Fibroblast of skin of right quadriceps (primary cell): ENCODE measurements at places on chromosomes 11 and 22.
A peak's percentile ranks its signal among the peaks of the same experiment; 100 is the strongest.

DNA sequence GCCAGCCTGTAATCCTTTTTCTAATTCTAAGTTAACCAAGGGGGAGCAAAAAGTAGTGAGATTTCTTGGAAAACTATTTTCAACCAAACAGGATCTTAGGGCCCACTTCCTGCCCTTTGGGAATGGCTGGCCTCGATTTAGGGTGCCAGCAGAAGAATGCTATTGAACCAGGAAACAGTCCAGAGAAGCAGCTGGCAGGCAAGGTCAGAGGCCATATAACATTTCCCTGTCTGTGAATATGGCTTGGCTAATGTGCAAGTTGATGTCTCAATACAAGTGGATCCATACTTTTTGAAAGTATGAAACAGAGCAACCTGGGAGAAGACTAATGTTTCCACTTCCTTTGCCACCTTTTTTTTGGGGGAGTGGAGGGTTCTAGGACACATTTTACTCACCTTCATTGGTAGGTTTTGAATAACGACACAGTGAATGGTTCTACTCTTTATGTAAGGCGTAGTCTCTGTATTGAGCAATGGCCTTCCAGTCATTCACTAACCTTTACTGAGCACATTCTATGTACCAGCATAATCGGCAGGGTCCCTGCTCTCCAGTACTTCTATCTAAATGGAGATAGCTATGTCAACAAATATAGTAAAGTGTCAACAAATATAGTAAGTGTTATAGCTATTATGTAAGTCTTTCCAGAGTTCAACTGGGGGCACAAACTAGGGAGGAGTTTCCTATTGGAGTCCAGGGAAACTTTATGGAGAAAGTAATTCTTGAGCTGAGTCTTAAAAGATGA is 34.2 kb upstream of the RRM1 start:
- DNase-seq, result no peak

- DNase-seq, result no peak
Observed at GRCh38 chr11:77530879-77531278, 57.0 kb upstream of the PAK1 start.

DNA sequence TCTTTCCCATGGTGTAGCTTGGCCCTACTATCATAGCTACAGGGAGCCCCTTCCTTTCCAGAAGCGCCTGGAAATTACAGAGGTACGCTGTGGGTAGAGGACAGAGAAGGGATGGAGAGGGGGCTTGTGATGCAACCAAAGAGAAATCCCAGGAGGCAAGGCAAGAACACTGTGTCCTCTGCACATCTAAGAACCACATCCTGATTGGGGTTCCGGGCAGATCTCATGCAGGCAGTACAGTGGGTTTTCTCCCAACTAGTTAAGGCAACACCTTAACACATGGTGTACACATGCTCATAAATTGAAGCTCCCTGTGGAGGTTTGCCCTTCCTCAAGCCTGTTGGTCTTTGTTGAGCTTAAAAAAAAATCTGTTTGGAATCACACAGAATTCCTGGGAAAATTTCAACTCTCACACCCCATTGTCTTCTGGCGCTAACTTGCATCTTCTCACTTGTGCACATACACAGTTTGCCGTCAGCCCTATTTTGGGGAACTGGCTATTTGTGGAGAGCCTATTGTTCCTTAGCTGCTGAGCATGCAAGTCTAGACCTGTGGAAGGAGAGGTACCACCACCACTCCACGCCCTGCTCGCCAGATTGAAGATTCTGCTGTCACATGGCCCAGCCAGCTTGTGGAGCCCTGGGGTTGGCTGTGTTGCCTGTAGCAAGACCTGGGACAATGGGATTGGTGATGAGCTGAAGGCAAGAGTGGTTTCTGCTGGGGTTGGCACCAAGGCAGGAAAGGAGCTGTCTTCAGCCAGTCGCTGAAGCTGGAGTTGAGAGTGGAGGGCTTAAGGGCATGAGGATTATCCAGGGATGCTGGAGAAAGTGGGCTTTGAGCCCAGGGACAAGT is 52.4 kb downstream of the ALX4 start:
- no peak for DNase-seq

- DNase-seq, result no peak
Observed at GRCh38 chr22:26170795-26171580, 1.7 kb downstream of the SEZ6L start.

GRCh38 chr11:126418887-126419286 is 63.4 kb downstream of the ST3GAL4 start:
- DNase-seq, result no peak

GRCh38 chr11:16809886-16810668 is 71.6 kb downstream of the C11orf58 start:
- peak; percentile 30 for DNase-seq

DNA sequence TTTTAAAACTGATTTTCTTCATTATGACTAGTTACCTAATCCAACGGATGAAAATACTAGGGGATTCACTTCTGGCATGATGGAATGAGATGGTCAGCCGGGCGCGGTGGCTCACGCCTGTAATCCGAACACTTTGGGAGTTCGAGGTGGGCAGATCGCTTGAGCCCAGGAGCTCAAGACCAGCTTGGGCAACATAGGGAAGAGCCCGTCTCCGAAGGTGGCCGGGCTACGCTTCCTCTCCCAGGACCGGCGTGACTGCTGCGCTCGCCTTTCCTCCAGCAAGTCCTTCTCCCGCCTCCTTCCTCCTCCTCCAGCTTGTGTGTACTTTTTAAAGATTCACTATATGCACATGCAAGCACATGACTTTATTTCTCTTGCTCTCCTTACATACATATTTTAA is 505.4 kb upstream of the CCDC90B start:
- no peak for DNase-seq

DNA sequence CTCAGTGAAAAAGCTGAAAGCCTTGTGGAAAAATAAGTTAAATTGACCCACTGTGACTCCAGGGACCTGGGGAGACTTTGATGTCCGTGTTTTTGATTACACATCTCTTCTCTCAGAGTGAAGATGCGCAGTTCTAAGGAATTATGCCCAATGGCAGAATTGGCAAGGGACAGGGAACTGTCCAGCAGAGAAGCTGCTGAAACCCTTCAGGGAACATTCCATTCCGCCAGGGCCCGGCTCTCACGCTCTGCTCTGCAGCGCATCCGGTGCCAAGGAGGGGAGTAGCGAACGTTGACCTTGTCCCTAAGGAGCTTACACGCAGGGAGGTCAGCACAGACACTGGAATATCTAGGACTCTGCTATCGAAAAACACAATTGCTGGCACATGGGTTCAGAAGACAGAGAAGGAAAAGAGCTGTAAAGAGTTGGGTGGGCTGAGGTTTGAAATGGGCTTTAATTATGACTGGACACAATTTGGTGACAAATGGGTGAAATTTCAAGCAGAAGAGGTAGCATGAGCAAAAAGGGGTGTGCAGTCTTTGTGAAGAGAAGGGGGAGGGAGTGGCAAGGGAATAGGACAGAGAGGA is 64.5 kb upstream of the B3GAT1 start:
- DNase-seq, result no peak

DNA sequence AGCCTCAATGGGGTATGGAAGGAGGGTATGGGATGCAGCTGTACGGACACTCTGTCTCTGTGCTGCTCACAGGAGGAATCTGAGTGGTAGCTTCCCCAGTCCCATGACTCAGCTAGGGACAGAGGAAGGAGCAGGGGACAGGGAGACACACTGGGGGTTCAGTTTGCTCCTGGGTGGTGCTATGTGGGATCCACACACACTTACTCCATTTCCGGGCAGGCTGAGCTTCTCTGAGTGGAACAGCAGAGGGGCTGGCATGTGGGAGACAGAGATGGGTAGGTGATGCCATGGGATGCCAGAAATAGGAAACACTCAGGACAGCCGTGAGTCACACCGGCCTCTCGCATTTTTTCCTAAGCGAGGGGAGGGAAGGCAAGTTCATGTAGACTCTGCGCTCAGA is 59.2 kb upstream of the KIRREL3 start:
- peak; percentile 22 for DNase-seq

- DNase-seq, result peak; percentile 60
Observed at GRCh38 chr11:128179039-128179438, 408.3 kb downstream of the ETS1 start.

DNA sequence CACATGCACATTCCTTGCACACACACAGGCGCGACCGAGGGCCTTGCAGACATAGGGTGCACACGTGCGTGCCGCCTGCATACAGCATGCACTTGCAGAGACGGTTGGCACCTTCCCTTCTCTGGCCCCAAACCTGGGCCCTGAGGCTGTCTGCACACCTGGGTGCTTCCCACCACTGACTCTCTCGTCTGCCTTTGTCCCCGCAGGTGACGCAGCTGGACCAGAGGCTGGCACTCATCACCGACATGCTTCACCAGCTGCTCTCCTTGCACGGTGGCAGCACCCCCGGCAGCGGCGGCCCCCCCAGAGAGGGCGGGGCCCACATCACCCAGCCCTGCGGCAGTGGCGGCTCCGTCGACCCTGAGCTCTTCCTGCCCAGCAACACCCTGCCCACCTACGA is 38.0 kb downstream of the CDKN1C start:
- DNase-seq, result no peak

DNA sequence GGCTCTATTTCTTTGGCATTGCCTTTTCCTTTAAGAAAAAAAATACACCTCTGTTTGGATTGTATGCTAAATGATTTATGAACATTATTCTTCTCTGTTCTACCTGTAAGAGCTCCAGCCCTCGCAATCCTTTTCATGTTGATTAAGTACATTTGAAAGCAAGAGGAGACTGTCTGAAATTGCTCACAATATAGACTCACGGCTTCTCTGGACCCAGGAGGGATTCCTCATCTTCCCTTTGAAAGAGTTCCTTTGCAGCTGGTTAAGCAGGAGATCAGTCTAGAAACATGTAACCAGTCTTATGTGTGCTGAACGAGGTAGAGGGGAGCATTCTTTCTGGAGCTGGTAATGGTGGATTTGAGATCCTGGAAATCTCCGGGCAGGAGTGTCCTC is 47.4 kb downstream of the PKNOX2 start:
- DNase-seq, result no peak

GRCh38 chr11:22582151-22582410 is 43.5 kb downstream of the FANCF start:
- no peak for DNase-seq

GRCh38 chr11:46216019-46216764 is 61.3 kb upstream of the CREB3L1 start:
- no peak for DNase-seq

GRCh38 chr11:108037211-108037610 is 28.5 kb downstream of the CUL5 start:
- no peak for DNase-seq

DNA sequence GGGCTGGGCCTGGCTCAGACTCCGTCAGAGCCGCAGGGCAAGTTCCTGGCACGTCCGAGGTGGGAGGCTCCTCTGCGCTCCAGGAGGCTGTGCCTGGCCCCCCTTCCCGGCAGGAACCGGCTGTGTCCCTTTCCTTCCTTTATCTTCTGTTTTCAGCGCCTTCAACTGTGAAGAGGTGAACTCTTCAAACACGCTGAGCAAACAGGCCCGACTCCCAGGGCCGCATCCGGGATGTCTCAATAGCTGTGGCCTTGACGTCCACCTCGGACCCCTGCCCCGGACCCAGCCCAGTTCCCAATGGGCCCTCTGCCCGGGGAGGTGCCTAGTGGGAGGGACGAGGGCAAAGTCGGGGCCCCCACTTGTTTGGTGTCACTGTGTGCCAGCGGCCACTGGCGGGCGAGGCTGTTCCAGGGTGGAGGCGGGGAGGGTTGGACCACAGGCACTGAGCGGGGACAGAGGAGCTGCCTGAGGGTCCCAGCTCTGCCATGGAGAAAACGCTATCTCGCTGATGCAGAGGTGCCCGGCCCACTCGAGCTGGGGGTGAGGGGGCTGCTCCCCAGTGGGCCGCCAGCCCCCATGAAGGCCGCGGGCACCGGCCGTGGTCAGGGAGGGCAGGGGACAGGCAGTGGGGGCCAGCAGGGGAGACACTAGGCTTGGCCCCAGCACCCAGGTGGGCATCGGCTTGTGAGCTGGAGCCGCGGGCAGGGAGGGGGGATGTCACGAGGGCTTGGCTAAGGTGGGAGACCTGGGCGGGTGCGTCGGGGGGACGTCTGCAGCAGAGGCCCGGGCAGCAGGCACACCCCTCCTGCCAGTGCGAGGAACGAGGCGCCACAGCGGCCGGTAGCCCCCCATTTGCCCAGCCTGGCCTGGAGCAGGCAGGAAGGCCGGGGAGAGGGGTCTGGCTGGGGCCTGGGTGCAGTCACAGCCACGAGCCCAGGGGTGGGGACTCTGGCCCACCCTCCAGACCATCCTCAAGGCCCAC is 2.7 kb upstream of the MUC5B start:
- DNase-seq, result no peak

GRCh38 chr22:21942407-21943343 is 10.0 kb downstream of the PPM1F start:
- DNase-seq, result peak; percentile 85

DNA sequence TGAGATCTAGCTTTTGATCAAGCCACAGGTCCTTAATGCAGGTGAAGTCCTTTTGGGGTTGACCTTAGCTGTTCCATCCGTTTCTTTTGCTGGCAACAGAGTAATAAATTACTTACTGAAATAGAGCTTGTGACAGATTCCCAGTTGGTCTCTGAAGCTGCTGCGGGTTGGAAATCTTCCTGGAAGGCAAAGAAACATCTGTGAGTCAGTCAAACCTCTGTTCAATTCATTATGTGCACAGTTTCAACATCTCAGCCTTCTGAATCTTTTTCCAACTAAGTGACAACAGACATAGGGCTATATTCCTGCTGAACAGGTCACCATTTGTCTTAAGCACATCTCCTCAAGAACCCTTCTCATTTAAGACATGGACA is 88.9 kb upstream of the DDI1 start:
- peak; percentile 84 for DNase-seq

GRCh38 chr22:49488943-49489342 is 338.7 kb downstream of the BRD1 start:
- no peak for DNase-seq

GRCh38 chr11:11521306-11522002 is 100.4 kb downstream of the GALNT18 start:
- DNase-seq, result no peak

- DNase-seq, result no peak
Observed at GRCh38 chr11:27412192-27412691, 49.2 kb upstream of the CCDC34 start.

- DNase-seq, result no peak
Observed at GRCh38 chr11:114010931-114011330, 36.0 kb downstream of the HTR3A start.

DNA sequence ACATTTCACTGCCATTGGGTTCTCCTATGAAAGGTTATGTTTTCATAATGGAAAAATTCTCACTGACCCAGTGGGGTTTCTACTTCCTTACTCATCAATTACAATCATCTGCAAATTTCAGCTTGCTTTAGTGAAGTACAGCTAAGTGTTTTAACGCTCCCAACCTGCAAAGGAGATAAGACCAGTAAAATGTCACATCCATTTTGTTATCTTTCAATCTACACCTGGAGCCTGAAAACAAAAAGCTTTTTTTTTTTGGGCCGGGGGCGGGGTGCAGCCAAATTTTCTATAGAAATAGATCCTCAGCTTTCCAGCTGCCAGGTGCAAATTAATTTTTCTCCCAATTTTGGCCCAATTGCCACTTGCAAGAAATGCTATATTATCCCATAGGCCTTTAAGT is 40.6 kb downstream of the CADM1 start:
- DNase-seq, result no peak

- no peak for DNase-seq
Observed at GRCh38 chr11:67997475-67997921, 6.4 kb downstream of the UNC93B1 start.
